Temporal lobe (tissue), 4 donors: ENCODE measurements at places on chromosomes 6 and 20. TPM values are rescaled to one million over a fixed set of nuclear protein-coding genes. Genes with fewer than 3 reads are reported as not detected.

The DZANK1 gene
- total RNA-seq, result 4.9 TPM

The BMP6 gene
- 3.4 TPM for total RNA-seq

The EYS gene
- 2.0 TPM for total RNA-seq

The PBOV1 gene
- not detected for total RNA-seq

The PLN gene
- 0.74 TPM for total RNA-seq

The C2 gene
- 1.7 TPM for total RNA-seq

The CYP39A1 gene
- total RNA-seq, result 3.0 TPM

The SMOC2 gene
- 3.2 TPM for total RNA-seq

The NT5E gene
- total RNA-seq, result 6.9 TPM

The CST2 gene
- not detected for total RNA-seq

The LHFPL5 gene
- 0.98 TPM for total RNA-seq

The AVP gene
- not detected for total RNA-seq

The ID1 gene
- 35.7 TPM for total RNA-seq

The SEMG1 gene
- total RNA-seq, result not detected

The EMILIN3 gene
- total RNA-seq, result 3.7 TPM

The UTRN gene
- 34.9 TPM for total RNA-seq

The CAPN11 gene
- 0.25 TPM for total RNA-seq

The COL21A1 gene
- 2.7 TPM for total RNA-seq

The OLIG3 gene
- not detected for total RNA-seq

The DDO gene
- total RNA-seq, result 0.25 TPM

The IMPG1 gene
- total RNA-seq, result not detected

The SHLD1 gene
- 6.6 TPM for total RNA-seq

The TBXT gene
- not detected for total RNA-seq

The SLC12A5 gene
- 17.2 TPM for total RNA-seq

The POU3F2 gene
- total RNA-seq, result 156 TPM

The NANP gene
- 3.0 TPM for total RNA-seq

The KHDC1 gene
- total RNA-seq, result 2.7 TPM

The TRDN gene
- 0.25 TPM for total RNA-seq

The SSTR4 gene
- not detected for total RNA-seq

The LINC00237 gene
- total RNA-seq, result 2.7 TPM

The CTAGE9 gene
- total RNA-seq, result not detected

The BANF2 gene
- not detected for total RNA-seq

The TCF19 gene
- total RNA-seq, result 3.4 TPM

The DACT2 gene
- 1.7 TPM for total RNA-seq

The DNAH8 gene
- total RNA-seq, result under 0.01 TPM

The RAB32 gene
- 4.9 TPM for total RNA-seq
